Naive thymus-derived CD8-positive, alpha-beta T cell (primary cell): ENCODE measurements at places on chromosomes 16 and 17.

- peak overlapping the region; percentile 84 for H3K4me3 ChIP-seq
- peaks cover 15% of the 10 kb centered on the region for H3K4me1 ChIP-seq
- DNase-seq, result peak; percentile 71
- H3K27ac ChIP-seq, result peak overlapping the region; percentile 98
- H3K36me3 ChIP-seq, result peaks cover 24% of the 10 kb centered on the region
Measured at GRCh38 chr16:4675864-4676786, 17.2 kb upstream of the NUDT16L1 start.

DNA sequence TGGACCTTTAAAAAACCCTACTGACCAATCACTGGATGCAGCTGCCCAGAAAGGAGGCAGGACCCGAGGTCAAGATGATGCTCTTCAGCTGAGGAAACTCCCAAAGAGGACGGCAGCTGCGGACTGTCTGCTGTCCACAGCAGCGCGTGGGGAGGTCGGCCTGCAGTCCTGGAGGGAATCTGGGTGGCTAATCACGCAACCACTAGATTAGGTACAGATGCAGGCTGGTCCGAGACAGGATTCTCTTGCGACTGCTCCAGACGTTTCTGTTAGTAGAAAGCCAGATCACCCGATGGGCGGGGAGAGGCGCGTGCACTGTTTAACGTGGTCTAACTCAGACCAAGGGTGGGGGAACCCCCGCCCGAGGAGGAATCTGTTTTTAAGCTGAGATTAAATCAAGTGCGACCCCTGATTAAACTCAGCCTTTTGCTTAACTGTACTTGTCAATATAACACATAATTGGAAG lies 8.8 kb downstream of the CTRB2 start:
- H3K27me3 ChIP-seq, result peaks cover 29% of the 10 kb centered on the region
- H3K27ac ChIP-seq, result no peak overlapping the region
- peaks cover 20% of the 10 kb centered on the region for H3K4me1 ChIP-seq
- DNase-seq, result no peak
- no peak overlapping the region for H3K4me3 ChIP-seq

GRCh38 chr17:42294469-42295398 lies 6.4 kb downstream of the STAT5A start:
- no peak for DNase-seq
- no peaks in the 10 kb centered on the region for H3K27me3 ChIP-seq
- H3K27ac ChIP-seq, result peak overlapping the region; percentile 37
- H3K36me3 ChIP-seq, result peaks cover 90% of the 10 kb centered on the region

- H3K27ac ChIP-seq, result no peak overlapping the region
Measured at GRCh38 chr17:78527345-78527744, 49.9 kb downstream of the DNAH17 start.

- H3K4me1 ChIP-seq, result no peaks in the 10 kb centered on the region
- no peaks in the 10 kb centered on the region for H3K36me3 ChIP-seq
- H3K27me3 ChIP-seq, result no peaks in the 10 kb centered on the region
- H3K27ac ChIP-seq, result no peak overlapping the region
- no peak overlapping the region for H3K4me3 ChIP-seq
Measured at GRCh38 chr16:4123616-4124300, 7.5 kb upstream of the ADCY9 start.

DNA sequence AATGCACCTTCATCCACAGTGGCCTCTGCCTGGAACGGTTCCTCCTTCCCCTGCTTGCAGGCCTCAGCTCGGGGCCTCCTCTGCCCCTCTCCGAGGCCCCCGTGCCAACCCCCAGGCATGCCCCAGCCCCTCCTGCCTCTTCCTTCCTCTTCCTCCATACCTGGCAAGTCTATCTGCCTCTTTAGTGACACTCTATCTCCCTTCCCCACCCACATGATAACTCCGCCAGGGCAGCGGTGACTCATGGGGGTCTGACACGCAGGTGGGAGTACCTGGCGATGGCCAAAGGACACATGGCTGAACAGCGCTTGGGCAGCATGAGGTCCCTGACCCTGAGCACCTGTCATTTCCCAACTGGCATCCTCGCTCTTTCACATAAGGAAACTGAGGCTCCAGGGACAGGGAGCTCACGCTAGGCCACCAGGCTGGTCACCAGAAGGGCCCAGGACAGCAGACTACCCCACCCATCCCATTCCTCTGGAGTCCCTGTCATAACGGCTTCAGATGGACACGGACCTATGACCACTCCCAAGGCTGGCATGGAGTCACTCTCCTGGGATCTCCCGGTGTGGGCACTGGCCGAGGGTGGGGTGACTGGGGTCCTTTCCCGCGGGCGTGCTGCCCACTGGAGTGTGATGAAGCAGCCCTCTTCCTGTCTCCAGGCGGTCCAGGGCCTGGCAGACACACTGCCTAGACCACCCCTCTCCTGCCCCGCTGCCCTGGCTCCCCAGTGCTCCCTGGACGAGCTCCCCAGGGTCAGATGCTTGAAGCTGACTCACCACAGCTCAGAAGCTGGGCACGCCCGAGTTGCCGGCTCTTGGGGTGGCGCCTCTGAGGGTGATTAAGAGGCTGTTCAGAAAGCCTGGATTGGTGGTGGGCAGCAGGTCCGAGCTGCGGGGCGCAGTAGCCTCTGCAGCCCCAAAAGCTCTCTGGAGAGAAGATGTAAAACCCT lies 100.6 kb downstream of the ENGASE start:
- DNase-seq, result no peak
- H3K27ac ChIP-seq, result no peak overlapping the region
- H3K36me3 ChIP-seq, result no peaks in the 10 kb centered on the region

DNA sequence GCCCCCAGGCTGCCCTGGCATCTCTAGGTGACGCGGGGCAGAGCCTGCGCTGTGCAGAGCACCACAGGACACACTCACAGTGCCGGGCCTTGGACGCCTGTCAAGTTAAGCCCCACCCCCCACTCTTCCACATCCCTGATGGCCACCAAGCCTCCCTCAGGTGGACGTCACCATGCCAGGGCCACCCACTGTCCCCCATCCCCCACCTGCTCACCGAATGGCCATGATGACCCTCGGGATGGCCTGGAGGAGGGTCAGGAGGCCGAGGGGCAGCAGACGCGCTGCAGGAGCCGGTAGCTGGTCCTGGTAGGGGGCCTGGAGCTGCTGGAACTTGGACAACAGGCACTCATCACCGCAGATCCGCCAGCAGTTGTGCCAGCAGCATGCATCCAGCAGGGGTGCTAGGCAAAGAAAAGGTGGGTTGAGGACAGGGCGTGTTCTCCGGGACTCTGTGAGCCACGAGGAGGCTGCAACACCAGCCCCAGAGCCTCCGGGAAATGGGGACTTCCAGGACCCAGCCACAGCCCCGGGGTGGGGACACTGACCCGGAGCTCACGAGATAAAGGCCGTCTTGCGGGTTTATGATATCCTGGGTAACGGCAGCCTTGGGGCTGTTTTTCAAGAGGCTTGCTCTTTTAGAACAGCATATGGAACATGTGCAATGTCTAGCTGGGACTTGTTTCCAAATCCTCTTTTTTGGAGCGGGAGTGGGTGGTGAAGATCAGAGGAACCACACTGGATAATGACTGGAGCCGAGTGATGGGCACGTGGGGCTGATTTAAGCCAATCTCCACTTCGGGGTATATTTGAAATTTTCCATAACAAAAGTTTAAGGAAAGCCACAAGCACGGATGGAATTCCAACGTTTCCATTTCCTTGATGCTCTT lies 11.4 kb downstream of the C16orf95 start:
- peaks cover 4% of the 10 kb centered on the region for H3K36me3 ChIP-seq
- no peak overlapping the region for H3K27ac ChIP-seq
- no peak for DNase-seq
- H3K4me1 ChIP-seq, result peaks cover 1% of the 10 kb centered on the region
- no peak overlapping the region for H3K4me3 ChIP-seq

DNA sequence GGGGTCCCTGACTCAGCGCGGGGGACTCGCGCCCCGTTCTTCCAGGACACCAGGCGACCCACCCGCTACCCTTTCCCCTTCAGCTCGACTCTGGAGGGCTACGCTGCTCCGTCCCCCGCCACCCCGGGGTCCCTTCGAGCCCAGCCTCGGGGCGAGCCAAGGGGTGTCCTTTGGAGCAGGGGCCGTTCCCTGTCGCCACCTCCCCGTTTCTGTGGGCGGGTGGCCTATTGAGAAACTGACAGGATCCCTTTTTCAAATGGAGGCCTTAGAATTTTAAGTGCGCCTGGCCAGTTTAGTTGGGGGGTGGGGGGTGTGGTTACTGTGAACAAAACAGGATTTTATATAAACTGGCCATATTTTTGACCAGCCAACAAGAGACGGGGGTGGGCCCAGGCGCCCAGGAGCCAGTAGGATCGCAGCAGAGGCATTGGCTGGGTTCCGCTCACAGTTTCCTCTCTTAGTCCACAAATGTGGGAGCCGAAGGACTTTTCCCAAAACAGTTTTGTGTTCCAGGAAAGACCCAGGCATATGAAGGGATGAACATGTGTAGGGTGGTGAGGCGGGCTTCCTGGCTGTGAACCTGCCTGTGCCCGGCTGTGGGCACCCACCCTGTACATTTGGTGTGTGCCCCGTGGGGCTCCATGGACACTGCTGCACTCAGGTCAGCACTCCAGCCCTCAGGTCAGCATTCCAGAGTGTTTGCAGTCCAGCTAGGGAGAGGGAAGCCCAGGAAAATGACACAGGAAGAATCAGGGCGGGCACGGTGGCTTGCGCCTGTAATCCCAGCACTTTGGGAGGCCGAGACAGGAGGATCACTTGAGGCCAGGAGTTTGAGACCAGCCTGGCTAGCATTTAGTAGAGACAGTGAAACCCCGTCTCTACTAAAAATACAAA lies 722 bp upstream of the TIMP2 start:
- H3K27ac ChIP-seq, result no peak overlapping the region
- H3K27me3 ChIP-seq, result peaks cover 2% of the 10 kb centered on the region
- peaks cover 20% of the 10 kb centered on the region for H3K4me1 ChIP-seq
- DNase-seq, result no peak

GRCh38 chr17:65774787-65775186 lies 213.3 kb upstream of the AXIN2 start:
- H3K4me1 ChIP-seq, result peaks cover 5% of the 10 kb centered on the region
- no peak overlapping the region for H3K27ac ChIP-seq
- H3K4me3 ChIP-seq, result no peak overlapping the region
- no peaks in the 10 kb centered on the region for H3K36me3 ChIP-seq
- no peaks in the 10 kb centered on the region for H3K27me3 ChIP-seq

GRCh38 chr17:8326511-8327302 lies 12.9 kb upstream of the ODF4 start:
- DNase-seq, result peak; percentile 19
- peaks cover 2% of the 10 kb centered on the region for H3K36me3 ChIP-seq
- H3K4me3 ChIP-seq, result peak overlapping the region; percentile 79

DNA sequence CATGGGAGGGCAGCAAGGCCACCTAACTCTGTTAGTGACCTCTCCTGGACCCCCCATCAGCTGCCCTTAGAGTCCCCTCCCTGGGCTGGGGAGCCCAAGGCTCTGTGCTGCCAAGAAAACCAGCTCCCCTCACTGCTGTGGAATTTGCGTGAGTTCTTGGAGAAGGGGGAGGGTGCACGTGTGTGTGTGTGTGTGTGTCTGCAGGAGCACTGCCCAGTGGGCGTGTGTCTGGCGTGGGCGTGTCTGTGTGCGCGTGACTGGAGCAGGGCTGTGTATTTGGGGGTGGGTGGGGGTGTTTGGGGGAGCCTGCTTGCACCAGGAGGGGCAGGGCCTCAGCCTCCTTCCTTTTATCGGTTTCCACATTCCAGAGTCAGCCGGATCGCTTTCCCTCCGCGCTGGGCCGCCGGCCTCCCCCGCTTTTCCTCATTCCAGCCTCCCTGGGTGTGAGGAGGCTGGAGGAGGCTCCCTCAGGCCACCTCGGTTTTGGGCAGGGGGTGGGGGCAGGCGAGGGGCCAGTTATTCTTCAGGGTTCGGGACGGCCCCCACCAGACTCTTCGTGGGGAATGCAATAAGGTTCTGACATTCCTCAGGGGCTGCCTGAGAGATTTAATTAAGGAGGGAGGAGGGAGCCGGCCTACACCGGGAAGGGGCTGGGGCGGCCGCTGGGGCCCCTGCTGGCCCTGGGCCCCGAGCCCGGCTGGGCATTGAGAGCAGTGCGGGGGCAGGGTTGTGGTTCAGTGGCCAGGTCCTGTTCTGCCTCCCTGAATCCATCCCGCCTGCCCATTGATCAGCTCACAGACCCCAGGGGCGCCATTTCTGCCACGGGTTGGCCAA lies 2.5 kb downstream of the VASN start:
- H3K27ac ChIP-seq, result peak overlapping the region; percentile 46
- DNase-seq, result no peak
- H3K36me3 ChIP-seq, result no peaks in the 10 kb centered on the region
